Left cardiac atrium (tissue), 4 donors: ENCODE measurements at places on chromosomes 6 and 20. TPM values are rescaled to one million over a fixed set of nuclear protein-coding genes. Genes with fewer than 3 reads are reported as not detected.

- DNase-seq, result no peak
Measured at GRCh38 chr6:148524471-148524882, 181.8 kb downstream of the SASH1 start.

- DNase-seq, result peak; percentile 46
Measured at GRCh38 chr20:32902456-32903420, 44.0 kb downstream of the EFCAB8 start.

DNA sequence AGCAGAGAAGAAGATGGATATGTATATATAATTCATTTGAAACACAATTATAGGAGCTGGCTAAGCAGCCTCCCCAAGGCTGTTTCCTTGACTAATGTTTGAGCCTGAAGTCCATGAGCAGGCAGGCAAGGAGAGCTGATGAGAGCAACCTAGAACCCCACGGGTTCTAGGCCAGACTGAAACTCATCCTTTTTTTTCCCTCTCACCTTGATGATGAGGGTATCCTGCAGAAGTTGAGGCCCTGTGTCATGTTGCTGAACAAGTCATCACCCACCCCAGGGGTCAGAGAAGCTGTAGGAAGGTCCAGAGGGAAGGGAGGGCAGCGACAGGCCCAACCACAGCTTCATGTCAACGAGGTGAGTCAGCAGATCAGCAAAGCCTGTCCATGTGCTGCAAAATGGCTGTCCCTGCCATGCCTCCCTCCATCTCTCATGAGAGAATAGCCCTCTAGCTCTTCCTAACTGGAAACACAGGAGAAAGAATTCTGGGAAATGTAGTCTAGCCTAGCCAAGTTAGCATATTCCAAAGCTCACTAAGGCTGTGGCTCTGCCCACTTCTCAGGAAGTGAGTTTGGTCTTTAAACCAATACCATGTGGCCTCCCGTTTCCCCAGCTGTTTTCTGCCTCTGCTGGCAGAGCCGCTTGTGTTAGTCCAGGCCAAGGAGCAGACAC, 91.3 kb upstream of the DTNBP1 start:
- no peak for DNase-seq

- no peak for DNase-seq
Measured at GRCh38 chr20:361561-361960, 14.7 kb downstream of the NRSN2 start.

- peak; percentile 40 for DNase-seq
Measured at GRCh38 chr20:63652192-63652980, 838 bp downstream of the STMN3 start.

DNA sequence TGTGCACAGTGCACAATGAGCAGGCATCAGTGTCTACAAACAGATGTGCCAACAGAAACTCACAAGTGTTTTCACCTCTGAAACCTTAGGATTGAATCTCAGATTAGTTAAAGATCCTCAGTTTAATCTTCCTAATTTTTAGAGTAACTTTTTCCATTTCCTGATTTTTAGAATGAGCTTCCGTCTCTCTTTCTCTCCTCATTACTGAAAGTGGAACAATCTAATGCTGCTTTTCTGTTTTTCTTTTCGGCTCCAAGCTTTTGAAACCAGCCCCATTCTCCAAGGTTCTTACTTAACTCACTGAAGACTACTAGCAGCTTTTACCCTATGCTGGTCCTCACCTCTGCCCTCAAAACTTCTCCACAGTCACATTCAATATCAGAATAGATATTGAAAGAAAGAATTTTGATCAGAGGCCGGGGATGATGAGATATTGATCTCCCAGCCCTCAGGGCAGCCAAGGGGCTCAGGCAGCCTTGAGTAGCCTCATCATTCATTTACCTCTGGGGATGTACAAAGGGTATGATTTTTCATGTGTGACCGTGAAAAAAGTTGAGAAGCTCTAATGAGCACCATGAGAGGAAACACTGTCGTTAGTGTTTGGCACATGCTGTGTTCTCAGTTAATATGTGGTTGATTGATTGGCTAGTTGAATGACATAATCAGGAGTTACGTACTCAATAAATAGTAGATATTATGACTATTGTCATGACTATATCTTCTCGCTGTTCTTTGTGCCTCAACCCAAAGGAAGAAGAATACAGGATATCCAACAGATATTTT, 11.9 kb upstream of the STK38 start:
- DNase-seq, result no peak

DNA sequence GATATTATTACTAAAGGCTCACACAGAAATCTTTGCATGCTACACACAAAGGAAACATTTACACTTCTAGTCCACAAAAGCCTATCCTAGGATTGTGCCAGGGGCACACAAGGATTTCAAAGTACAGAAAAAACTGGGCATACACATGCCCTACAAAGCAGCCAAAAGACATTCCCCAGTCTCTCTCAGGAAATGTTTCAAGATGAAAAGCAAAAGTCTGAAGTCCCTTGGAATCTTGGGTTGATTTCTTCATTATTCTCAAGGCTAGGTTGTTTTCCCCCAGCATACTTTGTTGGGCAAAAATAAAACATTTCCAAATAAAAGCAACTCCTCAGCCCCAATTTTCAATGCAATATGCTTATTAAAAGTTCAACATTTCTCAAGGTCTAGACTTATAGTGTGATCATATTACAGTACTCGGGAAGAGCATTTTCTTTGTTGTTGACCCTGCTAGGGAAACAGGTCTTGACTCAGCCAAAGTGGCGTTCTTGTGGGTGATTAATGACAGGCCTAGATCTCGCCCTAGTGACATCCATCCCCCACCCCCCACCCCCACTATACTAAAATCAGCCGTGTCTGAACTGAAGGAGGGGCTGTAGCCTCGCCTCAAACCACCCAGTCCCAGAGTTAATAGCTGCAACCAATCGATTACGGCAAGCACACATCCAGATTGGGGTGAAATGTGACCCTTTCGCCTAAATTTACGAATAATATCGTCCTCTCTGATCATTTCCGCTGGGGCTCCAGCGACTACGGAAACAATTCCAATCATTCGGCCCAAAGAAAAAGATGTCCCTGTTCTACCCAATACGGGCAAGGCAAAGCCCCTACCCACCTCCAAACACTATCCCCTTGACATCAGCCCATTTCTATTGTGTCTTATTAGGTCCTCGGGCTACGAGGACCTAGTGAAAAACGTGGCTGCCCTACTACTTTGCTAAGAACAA, 1.4 kb downstream of the AKIRIN2 start:
- DNase-seq, result no peak

DNA sequence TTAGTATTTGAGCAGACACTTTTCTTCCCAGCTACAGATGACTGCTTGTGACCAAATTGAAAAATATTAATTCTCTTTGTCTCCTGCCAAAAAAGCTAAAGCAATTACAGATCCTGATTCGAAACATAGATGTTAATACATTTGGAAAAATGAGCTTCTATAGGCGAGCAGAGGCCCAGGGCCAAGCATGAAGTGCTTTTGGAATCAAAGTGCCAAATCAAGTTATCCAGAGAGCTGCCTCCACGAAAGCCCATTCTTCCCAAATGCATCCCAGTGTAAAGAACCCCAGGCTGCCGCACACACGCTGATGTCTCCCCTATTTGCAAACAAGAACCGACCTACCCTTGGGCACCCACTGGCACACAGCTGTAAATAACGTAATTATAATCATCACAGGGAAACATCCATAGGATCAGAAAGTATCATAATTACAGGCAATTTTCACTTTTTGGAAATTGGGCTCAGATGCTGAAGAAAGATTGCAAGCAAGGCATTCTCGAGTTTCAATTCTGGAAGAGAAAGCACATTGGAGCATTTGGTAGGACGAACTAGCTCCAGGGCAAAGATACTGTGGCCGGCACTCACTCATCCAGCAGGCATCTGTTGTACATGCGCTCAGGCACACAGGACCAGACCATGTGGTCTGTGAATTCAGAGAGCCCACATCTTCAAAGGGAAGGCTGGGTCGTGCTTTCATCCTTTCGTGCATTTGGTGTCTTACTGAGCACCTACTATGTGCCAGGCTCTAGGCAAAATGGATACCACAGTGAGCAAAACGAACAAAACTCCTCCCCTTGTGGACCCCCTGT, 45.9 kb downstream of the BMP7 start:
- DNase-seq, result no peak

- DNase-seq, result no peak
Measured at GRCh38 chr20:61517419-61517818, 265.4 kb downstream of the CDH4 start.

- DNase-seq, result no peak
Measured at GRCh38 chr20:11366660-11367059, 551.0 kb upstream of the BTBD3 start.

DNA sequence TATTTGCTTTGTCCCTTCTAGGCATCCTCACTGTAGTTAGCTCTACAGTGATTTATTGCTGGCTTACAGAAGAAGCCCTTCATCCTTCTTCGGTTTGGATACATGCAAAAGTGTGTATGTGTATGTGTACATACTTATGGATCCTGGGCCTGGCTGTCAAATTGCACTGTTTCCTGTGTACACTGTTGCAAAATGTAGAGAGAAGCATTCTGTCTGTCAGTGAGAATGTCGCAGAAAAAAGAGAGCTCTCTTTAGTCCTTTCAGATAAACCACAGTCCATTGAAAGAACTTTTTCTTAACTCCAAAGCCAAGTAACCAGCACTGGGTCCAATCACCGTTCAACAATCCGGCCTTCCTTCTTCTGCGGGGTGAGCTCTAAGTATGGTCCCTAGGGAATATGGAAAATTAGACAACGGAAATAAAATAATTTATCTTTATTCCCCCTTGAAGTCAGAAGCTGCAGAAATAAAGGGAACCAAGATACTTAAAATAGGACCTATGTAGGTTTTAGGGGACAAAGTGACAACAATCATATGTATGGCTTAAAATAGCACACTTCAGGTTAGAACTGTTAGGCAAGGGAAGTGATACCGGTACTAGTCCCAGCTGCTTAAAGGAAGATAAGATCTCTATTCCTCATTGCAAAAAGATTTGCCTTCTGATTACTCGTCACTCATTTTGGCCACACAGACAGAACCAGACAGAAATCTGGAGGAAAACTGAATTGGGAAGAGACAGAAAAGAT, 107.0 kb downstream of the CD83 start:
- no peak for DNase-seq

MAS1 gene
- total RNA-seq, result not detected

DNAAF9 gene
- 17.2 TPM for total RNA-seq

PAX1 gene
- total RNA-seq, result not detected

OR12D3 gene
- not detected for total RNA-seq

TMEM217 gene
- 0.62 TPM for total RNA-seq
